ENCODE measurements at places on chromosomes 13 and 19. TPM values are rescaled to one million over a fixed set of nuclear protein-coding genes. Genes with fewer than 3 reads are reported as not detected.

TNNT1 gene
- 2.8 TPM for total RNA-seq

CEACAM21 gene
- total RNA-seq = not detected

PMIS2 gene
- not detected for total RNA-seq

PGLYRP1 gene
- not detected for total RNA-seq

NLRP7 gene
- total RNA-seq = not detected

Data from placental pericyte (primary cell).